Fibroblast of villous mesenchyme (primary cell): ENCODE measurements at places on chromosomes 6 and 20. TPM values are rescaled to one million over a fixed set of nuclear protein-coding genes. Genes with fewer than 3 reads are reported as not detected.

- DNase-seq: no peak
Measured at GRCh38 chr20:38466983-38467382, 5.7 kb upstream of the RALGAPB start.

- DNase-seq: no peak
Measured at GRCh38 chr6:43260791-43261190, 17.5 kb downstream of the TTBK1 start.

- DNase-seq: peak; percentile 57
Measured at GRCh38 chr6:35687658-35688604, 784 bp downstream of the FKBP5 start.

DNA sequence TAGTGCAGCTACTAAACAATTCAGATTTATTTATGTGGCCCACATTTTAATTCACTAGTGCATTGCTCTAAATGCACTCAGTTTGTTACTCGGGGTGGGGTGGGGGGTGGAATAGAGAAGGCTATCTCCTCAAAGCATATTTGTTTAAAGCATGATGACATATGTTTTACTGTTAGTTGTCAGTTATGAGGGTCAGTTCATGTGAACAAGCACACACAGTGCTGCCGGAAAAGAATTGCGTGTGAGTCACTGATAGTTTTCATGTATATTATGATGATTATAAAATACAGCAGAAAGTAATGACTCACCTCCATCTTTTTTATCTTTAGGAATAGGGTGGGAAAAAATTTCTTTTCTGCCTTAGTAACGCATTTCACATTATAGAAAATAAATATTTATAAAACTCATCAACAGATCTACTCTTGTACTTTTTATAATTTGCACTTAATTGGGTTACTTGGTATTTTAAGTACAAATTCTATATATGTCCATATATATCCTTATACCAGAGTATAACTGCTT, 42.2 kb upstream of the STXBP5 start:
- peak; percentile 87 for DNase-seq

DNA sequence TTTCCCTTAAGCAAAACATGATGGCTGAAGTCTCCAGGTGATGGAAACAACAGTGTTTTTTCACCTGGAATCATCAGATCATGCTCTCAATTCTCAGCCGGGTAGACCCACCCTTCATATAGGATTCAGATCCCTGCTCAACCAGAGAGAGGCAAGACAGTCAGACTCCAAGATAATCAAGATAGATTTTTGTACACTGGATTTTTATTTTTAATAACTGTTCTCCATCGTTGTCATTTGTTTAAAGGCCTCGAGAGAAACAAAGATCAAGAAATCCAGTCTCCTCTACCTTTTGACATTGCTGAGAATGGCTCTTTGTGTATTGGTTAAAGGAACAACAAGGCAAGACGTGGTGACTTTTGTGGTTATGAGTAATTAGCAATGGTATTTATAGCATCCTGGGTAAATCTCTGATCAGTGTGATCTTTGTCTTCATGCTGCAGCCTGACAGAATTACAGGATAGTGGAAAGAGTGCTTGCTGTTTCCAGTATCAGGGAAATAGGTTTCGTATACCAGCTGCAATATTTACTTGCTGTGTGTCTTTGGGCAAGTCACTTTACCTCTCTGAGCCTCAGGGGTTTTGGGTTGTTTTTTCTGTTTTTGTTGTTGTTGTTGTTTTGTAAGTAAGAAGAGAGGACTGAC, 29.9 kb downstream of the ID4 start:
- peak; percentile 55 for DNase-seq

DNA sequence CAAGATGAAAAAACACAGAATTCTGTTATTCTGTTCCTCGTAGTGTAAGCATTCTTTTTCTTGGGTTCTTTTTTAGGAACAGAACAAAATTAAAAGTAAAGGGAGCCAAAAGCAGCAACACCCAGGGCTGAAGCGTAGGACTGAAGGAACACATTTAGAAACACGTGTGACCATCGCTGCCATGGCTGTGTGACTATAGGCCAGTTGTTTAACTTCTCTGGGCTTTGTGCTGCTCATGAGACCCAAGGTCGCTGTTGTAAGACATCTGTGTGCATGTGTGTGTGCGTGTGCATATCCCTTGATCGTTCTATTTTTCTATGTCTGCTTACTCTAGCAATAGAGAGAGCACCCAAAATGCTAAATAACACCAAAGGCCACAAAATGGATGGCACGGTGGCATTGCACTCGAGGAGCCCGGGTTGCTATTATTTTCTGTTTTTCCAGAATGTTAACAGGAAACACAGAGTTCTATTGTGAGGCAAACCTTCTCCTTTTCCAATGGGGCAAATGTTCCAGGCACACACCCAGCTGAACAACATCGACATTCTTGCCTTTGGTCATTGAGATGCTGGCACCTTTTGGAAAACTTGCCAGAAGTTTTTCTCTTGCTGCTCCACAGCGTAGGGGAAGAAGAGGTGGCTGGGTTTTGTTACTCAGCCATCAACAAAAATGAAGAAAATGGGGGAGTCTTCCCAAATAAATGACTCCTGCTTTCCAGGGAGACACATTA, 267.8 kb upstream of the ECI2 start:
- no peak for DNase-seq

DNA sequence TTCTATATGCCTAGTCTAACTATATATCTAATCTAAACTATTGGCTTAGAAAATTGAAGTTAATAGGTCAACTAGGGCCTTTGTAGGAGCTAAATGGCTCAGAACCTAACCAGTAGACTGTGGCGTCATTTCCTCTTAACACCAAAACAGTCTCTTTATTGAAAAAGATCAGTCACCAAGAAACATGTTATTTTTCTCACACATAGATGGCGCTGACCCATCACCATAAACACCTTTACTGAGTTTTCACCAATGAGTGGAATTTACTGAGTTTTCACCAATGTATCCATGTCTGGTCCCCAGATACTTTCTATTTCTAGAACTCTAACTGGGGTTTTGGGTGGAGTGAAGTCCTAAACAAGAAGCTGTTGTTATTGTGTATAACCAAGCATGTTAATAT, 636.0 kb downstream of the BCKDHB start:
- peak; percentile 44 for DNase-seq

GRCh38 chr20:24747010-24747712, 201.9 kb upstream of the CST7 start:
- DNase-seq: no peak

PPP1R18 gene
- total RNA-seq: 56.6 and 59.3 TPM in 2 replicates

MAP7 gene
- 0.64 and 1.3 TPM in 2 replicates for total RNA-seq

LKAAEAR1 gene
- under 0.01 TPM in 1 of 2 replicates, not detected in the other for total RNA-seq
